ENCODE measurements at places on chromosomes 6 and 20. TPM values are rescaled to one million over a fixed set of nuclear protein-coding genes. Genes with fewer than 3 reads are reported as not detected.

PM20D2 gene
- 6.1 TPM for total RNA-seq

BNIP5 gene
- not detected for total RNA-seq

KLHDC3 gene
- 101 TPM for total RNA-seq

DBNDD2 gene
- 17.6 TPM for total RNA-seq

HLA-DQA2 gene
- not detected for total RNA-seq

FABP7 gene
- total RNA-seq, result not detected

SNPH gene
- total RNA-seq, result 4.0 TPM

IL20RA gene
- total RNA-seq, result not detected

HLA-DOA gene
- total RNA-seq, result not detected

PTK6 gene
- total RNA-seq, result not detected

TFAP2A gene
- total RNA-seq, result 26.6 TPM

STMN3 gene
- total RNA-seq, result 2.6 TPM

KCNQ5 gene
- 4.8 TPM for total RNA-seq

ELOVL2 gene
- total RNA-seq, result 7.1 TPM

SLC35F1 gene
- total RNA-seq, result not detected

TCF21 gene
- 0.07 TPM for total RNA-seq

TMEM244 gene
- not detected for total RNA-seq

UBE2C gene
- 435 TPM for total RNA-seq

RSPO3 gene
- 0.42 TPM for total RNA-seq

ERVFRD-1 gene
- total RNA-seq, result not detected

SNAP91 gene
- total RNA-seq, result not detected

NT5DC1 gene
- total RNA-seq, result 7.4 TPM

CDKN1A gene
- total RNA-seq, result 53.0 TPM

IL17F gene
- not detected for total RNA-seq

IRAK1BP1 gene
- 2.2 TPM for total RNA-seq

Data from M059J (cell line).